AG20443 (cell line): ENCODE measurements at places on chromosomes 16 and 17.

DNA sequence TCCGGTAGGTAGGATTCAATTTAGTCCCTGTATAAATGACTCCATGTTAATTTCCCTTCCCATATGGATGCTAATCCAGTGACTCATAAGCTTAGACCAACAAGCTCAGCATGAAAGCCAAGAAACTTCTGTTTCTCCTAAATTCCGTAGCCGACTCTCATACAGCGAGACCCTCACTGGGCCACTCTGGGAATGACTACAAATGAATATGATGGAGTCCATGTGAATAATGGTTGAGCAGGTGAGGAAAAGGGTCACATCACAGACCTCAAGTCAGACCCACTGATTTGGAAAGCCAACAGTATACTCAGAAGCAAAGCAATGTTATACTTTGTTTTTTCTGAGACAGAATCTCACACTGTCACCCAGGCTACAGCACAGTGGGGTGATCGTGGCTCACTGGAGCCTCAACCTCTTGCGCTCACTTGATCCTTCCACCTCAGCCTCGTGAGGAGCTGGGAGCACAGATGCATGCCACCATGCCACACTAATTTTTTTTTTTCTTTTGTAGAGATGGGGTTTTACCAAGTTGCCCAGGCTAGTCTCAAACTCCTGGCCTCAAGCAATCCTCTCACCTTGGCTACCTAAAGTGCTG lies 14.6 kb downstream of the RSL1D1 start:
- DNase-seq = peak; percentile 74

DNA sequence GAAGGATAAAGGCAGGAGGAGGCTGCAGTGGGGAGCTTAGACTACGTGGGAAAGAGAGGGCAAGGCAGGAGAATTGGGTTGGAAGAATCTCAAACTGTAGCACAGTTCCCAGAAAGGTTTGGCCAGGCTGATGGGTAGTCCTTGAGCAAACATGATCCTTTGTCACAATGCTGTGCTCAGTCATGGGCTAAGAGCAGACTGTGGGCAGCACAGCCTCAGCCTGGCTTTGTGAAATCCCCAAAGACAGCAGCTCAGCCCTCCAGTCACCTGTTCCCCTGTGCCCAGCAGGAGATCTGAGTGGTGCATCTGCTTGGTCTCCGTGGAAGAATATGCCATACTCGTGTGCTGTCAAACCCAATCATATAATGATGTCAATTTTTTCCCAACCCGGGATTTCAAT lies 10.6 kb upstream of the ENGASE start:
- DNase-seq = no peak

DNA sequence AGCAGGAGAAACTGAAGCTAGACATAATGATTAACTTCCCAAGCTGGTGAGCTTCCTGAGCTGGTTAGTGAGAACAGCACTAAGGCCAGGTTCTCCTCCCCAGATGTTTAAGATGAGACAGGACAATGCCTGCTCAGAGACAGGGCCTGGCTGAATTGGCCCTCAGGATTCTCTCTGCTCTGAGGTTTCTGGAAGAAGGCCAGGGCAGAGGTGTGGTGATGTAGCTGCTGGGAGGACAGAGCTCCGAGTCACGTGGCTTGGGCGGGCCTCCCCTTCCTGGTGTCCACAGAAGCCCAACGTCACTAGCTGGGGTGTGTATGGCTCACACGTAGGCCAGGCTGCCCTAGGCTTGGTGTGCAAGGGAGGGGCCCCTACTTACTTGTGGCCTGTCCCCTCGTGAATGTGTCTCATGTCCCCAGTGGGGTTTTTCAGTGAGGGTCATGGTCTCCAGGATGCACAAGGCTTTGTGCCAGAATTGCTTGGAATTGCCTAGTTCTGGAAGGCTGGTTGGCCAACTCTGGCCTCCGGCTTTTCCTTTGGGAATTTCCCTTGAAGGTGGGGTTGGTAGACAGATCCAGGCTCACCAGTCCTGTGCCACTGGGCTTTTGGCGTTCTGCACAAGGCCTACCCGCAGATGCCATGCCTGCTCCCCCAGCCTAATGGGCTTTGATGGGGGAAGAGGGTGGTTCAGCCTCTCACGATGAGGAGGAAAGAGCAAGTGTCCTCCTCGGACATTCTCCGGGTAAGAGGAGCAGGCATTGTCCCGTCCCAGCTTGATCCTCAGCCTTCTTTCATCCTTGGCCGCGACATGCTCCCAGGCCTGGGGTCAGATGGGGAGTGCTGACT lies 3.4 kb downstream of the NOD2 start:
- peak; percentile 88 for DNase-seq

GRCh38 chr16:1008085-1008484 lies 26.5 kb downstream of the SOX8 start:
- no peak for DNase-seq

GRCh38 chr16:52649870-52650269 lies 102.9 kb upstream of the TOX3 start:
- no peak for DNase-seq

DNA sequence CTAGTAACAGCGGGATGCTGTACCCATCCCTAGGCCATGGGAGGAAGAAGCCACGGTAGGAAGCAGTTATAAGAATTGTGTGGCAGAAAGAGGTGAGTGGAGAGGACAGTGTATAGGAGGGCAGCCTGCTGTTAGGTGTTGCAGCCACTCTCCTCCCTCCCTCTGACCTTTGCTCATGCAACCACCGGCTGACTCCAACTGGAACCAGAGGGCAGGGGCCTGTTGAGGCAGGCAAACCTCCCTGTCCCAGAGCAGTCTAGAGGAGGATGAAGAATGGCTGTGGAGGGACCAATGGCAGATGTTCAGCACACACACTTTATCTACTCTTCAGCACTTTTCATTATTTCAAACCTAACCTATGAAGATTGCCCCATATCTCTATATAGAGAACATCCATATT lies 2.2 kb downstream of the TXNL4B start:
- no peak for DNase-seq

DNA sequence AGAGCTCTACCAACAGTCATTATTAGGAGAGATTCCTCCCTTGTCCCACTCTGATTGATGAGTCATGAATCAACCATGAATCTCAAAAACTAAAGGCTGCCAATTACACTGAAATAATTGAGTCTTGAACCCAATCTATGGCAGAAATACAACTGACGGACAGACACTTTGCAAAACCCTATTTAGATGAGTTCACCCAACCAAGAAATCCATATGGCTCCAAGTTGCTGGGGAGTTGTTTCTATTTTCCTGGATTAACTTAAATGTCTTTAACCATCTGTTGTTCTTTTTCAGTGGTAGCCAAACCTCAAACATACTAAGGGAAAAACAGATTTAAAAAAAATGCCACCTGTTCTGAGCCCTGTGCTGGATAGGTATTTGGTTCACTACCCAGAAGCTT lies 151.0 kb downstream of the SHISA9 start:
- DNase-seq = no peak

DNA sequence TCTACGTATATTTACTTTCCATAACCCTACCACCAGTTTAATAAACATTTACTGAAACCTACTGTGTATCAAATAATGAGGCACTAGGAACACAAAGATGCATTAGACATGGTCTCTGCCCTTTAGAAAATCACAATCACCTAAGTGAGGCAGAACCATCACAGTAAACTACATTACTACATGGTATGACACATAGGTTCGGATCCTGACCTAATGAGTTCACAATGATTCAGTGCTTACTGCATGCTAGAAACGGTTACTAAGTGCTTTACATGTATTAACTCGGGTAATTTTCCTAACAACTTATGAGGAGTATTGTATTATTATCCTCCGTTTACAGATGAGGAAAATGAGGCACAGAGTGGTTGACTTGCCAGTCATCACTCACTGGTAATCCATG lies 5.2 kb upstream of the SYNRG start:
- peak; percentile 54 for DNase-seq

GRCh38 chr17:31499771-31500554 lies 108.5 kb downstream of the RAB11FIP4 start:
- peak; percentile 42 for DNase-seq

- peak; percentile 21 for DNase-seq
Measured at GRCh38 chr17:57570724-57571344, 174.3 kb downstream of the CCDC182 start.

GRCh38 chr16:58269526-58269925 lies 25.3 kb downstream of the PRSS54 start:
- no peak for DNase-seq

DNA sequence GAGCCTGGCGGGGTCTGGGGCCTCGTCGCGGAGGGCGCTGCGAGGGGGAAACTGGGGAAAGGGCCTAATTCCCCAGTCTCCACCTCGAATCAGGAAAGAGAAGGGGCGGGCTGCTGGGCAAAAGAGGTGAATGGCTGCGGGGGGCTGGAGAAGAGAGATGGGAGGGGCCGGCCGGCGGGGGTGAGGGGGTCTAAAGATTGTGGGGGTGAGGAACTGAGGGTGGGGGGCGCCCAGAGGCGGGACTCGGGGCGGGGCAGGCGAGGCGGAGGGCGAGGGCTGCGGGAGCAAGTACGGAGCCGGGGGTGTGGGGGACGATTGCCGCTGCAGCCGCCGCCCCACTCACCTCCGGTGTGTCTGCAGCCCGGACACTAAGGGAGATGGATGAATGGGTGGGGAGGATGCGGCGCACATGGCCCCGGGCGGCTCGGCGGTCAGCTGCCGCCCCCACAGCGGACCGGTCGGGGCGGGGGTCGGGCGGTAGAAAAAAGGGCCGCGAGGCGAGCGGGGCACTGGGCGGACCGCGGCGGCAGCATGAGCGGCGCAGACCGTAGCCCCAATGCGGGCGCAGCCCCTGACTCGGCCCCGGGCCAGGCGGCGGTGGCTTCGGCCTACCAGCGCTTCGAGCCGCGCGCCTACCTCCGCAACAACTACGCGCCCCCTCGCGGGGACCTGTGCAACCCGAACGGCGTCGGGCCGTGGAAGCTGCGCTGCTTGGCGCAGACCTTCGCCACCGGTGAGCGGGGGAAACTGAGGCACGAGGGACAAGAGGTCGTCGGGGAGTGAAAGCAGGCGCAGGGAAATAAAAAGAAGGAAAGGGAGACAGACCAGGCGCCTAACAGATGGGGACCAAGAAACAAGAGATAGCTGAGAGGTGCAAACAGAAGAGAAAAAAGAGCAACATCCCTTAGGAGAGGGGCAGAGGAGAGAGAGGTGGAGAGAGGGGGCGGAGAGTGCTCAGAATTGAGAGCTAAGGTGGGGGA lies at the start of gene PNMT:
TSS of gene PNMT (plus strand) at position 509 of the 980 bp plus-strand sequence. CDS start at position 532, 23 bp downstream.
- peak; percentile 80 for DNase-seq

GRCh38 chr16:60648290-60648689 lies 1387.9 kb downstream of the CDH8 start:
- no peak for DNase-seq

DNA sequence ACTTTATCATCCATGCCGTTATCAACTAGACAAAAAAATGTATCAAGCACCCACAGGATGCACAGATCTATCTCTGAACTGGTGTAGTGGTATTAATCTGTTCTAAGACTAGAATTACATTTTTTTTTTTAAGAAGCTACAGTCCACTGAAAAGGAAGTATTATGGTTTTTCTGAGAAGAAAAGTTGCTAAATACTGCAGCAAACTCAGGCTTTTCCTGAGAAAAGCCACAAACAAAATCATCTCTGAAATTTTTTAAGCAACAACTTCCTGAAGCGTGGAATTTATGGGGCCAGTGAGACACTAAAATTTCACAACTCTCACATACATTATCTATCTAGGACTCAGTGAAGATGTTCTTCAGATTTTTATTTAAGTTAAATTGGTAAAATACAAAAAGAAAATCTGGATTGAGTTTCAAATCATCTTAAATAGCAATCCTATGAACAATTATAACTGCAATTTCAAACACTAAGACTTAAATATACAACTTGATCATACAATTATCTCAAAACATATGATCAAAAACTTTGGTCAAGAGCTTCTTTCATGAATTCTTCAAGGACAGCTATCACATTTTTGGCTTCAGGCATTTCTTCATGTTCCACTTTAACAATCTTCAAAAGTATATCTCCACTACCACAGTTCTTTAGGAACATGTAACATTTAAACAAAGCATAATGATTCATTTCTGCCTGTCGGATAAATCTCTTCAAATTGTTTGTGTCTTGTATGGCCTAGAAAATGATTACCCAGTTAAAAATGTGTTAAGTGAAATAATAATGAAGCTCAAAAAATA lies 10.5 kb downstream of the C17orf75 start:
- DNase-seq = no peak

DNA sequence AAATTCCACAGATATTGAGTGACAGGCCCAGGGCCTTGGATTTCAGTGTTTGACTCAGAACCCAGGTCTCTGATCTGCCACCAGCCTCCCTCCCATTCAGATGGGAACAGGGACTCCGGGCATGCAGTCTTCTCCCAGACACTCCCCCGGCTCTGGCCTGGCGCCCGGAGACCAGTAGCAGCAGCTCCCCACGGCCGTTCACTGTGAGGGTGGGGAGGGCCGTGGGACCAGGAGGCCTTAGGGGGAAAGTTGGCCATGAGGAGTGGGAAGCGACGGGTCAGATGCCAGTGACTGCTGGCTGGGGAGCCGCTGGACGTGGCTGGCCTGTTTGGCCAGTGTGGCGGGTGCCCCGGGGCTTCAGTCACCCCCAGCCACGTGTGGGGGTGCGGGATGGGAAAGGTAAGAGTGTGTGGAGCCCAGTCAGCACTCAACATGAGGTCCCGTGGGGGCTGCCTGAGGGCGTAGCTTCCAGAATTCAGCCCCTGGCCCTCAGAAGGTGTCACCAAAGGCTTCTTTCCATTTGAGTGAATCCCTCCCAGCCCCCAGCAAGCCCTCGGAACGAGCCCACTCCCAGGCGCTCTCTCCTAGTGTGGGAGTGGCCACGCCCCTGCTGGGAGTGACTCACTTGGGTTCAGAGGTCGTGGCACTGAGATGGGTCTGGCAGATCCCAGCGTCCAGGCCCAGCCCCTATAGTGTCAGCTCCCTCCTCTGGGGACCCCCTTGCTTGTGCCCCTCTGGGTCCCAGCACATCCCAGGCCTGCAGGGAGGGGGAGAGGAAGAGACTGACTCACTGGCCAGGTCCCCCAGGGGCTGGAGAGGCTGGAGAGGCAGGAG lies 309.4 kb downstream of the SEC14L1 start:
- DNase-seq = peak; percentile 69

DNA sequence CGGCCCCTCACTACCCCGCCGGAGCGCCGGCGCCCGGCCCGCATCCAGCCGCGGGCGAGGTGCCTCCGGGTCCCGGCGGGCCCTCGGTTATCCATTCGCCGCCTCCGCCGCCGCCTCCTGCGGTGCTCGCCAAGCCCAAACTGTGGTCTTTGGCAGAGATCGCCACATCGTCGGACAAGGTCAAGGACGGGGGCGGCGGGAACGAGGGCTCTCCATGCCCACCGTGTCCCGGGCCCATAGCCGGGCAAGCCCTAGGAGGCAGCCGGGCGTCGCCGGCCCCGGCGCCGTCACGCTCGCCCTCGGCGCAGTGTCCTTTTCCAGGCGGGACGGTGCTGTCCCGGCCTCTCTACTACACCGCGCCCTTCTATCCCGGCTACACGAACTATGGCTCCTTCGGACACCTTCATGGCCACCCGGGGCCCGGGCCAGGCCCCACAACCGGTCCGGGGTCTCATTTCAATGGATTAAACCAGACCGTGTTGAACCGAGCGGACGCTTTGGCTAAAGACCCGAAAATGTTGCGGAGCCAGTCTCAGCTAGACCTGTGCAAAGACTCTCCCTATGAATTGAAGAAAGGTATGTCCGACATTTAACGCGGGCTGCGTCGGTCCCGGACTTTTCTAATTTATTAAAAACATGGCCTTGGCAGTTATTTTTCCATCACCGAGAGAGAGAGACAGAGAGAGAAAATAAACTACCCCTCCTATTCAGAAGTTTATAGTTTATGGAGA lies 2.8 kb downstream of the IRX5 start:
- DNase-seq = no peak
